ENCODE measurements at places on chromosomes 2 and 18. TPM values are rescaled to one million over a fixed set of nuclear protein-coding genes. Genes with fewer than 3 reads are reported as not detected.

DNA sequence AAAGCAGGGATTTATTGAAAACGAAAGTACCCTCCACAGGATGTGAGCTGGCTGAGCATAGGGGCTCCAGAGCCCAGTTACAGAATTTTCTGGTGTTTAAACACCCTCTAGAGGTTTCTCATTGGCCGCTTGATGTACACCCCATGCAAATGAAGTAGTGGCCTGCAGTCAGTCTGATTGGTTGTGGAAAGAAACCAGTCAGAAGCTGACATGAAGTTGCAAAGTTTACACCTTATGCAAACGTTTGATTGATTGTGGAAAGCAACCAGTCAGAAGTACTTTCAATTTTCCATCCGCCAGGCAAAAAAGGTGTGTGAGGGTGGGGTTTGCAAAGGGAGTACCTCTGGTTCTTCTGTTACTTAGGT is 62.3 kb downstream of the VWA3B start:
- no peak for DNase-seq

DNA sequence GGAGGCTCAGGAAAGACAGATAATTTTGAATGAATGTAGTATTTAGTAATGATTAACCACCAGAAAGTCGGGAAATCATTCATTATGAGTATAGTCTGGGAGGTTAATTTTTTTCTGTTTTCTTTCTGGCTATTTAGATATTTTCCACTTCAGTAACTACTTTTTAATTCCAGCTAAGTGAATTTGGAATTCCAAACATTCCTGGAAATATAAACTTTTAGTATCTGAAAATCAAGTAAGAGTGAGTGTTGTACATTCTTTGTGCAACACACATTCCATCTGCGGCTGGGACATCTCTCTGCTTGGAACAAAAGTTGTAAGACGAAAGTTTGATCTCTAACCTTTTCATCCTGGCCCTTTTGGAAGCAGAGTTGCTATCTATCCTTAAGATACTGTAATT is 275.7 kb upstream of the SPRED2 start:
- DNase-seq = no peak

- DNase-seq = no peak
Observed at GRCh38 chr2:27249891-27250651, 12.8 kb downstream of the SLC30A3 start.

GRCh38 chr2:155377931-155378444 is 679.5 kb downstream of the KCNJ3 start:
- DNase-seq = no peak

GRCh38 chr18:58190842-58191530 is 147.0 kb downstream of the NEDD4L start:
- DNase-seq = no peak

GRCh38 chr2:226077031-226077430 is 677.5 kb downstream of the NYAP2 start:
- no peak for DNase-seq

- DNase-seq = no peak
Observed at GRCh38 chr18:39149211-39149806, 1583.7 kb upstream of the CELF4 start.

GRCh38 chr2:191190435-191190834 is 39.6 kb upstream of the STAT4 start:
- no peak for DNase-seq

- DNase-seq = no peak
Observed at GRCh38 chr2:64419596-64420165, 34.3 kb upstream of the LGALSL start.

GRCh38 chr2:66565291-66565690 is 130.4 kb downstream of the MEIS1 start:
- no peak for DNase-seq

GRCh38 chr2:9668687-9669345 is 38.0 kb upstream of the YWHAQ start:
- DNase-seq = no peak

DNA sequence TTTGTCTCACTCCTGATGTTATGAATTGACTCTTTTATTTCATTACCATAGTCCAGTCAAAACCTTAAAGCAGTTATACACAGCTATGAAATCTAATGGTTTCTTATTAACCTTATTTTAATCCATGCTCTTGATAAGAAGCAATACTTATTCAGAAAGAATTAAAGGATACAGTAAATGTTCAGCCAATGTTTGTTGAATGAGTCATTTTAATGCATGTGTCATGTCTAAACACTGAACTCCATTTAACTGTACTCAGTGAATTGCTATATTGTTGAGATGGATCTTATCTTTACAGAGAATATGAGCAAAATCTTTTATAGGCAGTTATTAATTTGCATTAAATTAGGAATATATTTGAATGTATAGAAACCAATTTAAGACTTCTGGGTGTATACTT is 135.1 kb upstream of the TFPI start:
- DNase-seq = no peak

- no peak for DNase-seq
Observed at GRCh38 chr2:106109675-106110424, 84.3 kb downstream of the UXS1 start.

DNA sequence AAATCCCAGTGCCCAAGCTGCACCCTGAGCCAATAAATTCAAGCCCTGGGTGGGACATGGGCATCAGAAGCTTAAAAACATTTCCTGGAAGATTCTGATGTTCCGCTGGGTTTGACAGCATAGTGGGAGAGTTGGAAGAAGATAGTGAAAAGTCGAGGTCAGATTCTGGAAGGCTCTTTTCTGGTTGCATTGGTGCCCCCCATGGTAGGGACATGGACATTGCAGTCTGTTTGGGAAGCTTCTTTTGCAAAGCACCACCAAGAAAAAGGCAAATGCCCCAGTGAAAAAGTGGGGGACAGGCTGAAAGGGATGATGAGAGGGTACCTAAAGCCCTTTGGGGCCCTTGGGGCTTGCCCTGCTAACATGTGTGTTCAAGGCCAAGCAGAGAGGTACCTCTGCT is 21.0 kb downstream of the MERTK start:
- DNase-seq = no peak

GRCh38 chr2:172434821-172435605 is 7.6 kb downstream of the ITGA6 start:
- no peak for DNase-seq

- peak; percentile 23 for DNase-seq
Observed at GRCh38 chr2:157497638-157498314, 53.9 kb upstream of the CYTIP start.

COL5A2 gene
- total RNA-seq = 35.2 TPM

CHAC2 gene
- total RNA-seq = 2.4 TPM

FOXI3 gene
- total RNA-seq = 0.36 TPM

TOGARAM2 gene
- total RNA-seq = 2.6 TPM

CRYGC gene
- not detected for total RNA-seq

SPATA3 gene
- total RNA-seq = not detected

ACADL gene
- total RNA-seq = 4.7 TPM

PLEKHM3 gene
- 32.6 TPM for total RNA-seq

TXNDC2 gene
- not detected for total RNA-seq

DSC2 gene
- 7.2 TPM for total RNA-seq

ZNF514 gene
- 33.6 TPM for total RNA-seq
